ENCODE measurements at places on chromosomes 3 and 15.

DNA sequence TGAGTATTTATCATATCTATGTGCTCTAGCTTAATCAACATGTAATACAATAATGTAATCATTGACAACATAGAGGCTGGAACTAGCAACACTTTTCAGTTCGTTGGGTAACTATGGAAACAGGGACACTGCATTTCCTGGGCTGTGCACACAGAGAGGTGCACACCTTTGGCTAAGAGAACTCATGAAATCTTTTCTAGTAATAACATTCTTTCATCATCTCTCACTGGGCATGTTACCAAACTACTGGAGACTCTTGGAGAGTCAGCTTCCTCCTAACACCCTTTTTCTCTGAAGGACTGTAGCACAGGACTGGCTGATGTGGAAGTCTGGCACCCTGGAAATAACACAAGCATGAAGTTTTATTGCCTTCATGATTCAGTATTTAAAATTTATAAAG is 135.6 kb downstream of the KCNMB2 start:
- no peak for DNase-seq

DNA sequence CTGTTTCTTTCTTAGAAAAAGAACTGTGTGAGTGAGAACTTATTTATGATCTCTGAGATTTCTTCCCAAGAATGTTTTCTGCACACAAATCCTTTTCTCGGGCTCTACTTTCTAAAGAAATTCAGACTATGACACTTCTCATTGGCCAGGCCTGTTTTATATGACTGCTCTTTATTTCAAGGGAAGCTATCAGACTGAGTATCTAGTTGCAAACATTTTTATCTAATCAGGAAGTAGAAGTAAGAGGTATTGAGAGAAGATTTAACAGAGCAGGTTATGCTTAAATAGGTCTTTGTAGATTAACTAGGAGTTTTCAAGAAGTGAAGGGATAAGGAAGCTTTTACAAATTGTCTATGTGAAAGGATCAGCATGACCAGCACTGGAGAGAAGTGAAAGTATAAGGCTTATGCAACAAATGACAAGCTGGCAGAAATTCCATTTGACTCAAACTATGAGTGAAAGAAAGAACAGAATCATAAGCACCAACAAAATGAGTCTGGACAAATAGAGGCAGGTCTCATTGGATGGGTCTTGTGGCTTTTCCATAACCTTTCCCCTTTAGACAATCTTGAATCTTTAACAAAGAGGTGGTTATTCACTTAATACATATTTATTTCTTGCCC is 71.9 kb upstream of the CHL1 start:
- no peak for DNase-seq

DNA sequence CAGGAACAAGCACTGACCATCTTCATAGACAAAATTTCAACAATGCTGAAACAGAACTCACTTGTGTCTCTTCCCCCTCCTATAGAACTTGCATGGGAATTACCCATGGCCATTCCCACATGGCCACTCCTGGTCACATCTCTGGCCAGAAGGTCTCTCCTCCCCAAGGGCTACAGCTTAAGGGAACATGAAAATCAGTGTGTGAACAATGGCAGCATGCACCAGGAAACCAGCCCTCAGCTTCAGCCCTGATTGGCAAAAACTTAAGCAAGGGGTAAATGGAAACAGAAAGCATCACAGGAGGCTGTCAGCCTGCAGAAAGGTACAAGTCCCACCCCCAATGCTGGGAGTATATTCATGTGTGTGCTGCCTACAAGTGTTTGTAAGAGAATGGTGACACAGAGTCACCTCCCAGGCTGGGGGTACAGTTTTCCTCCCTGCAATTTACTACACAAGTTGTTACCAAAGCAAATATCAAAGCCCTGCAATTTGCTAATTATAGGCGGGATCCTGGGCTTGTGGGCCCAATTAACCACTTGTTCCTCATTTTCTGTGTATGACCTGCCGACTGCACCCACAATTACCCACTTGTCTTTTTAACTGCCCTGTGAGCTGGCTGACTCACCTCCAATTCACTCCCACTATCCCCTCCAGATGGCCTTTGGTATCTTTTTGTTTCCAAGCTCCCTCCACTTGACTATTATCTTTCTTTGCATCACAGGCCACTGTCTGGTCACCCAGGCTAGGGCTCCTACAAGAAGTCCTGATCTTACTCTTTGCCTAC is 84.4 kb upstream of the HES1 start:
- no peak for DNase-seq

DNA sequence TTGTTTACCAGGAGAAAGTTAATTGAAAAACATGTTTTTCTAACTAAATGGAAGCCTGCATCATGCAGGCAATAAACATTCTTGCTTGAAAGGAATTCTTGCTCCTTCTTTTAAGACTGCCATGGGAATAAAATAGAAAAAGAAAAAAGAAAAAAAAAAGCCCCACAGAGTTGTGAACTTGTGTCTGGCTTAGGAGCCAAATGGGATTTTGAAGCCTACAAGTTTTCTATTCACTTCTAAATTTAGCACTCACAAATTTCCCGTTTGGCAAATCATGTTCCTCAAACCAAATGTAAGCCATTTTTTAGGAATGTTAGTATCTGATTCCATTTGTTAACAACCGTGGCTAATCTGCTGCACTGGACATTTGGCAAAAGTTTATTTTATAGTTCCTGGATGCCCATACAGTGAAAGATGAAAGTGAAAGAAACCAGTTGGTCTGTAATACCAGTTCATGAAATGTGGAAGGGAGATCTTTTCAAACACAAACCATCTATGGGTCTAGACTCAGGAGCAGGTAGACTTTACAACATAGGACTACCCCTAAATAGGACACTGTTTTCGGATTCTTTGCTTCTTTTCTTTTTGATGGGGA is 133.8 kb upstream of the GMNC start:
- no peak for DNase-seq

- DNase-seq = no peak
These were observed 14.8 kb downstream of the NT5DC2 start for GRCh38 chr3:52518723-52519444.

- no peak for DNase-seq
These were observed 33.1 kb downstream of the KLHL25 start for GRCh38 chr15:85761635-85762034.

DNA sequence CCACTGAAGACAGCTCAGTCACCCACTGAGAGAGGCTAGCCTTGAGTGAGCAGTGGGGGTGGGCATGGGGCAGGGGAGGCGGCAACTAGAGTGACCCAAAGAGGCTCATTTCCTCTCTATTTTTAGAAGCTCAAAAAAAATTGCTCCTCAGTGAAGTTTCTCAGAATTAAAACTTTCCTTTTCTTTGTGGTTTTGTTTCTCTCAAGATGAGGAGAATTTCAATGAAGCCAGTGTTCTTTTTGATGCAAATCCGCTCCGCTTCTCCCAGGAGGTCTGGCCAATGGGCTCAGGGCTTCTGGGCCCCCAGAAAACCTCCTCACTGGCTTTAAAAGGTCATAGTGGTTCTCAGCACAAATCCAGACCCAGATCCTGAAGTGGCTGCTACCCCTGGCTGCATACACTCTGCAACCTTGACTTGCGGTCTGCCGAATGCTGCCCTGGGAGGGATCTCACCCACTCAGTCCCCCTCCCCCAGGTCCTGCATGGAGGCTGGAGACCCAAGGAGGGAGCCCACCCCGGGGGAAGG is at the start of gene ACSBG1:
Gene ACSBG1, minus strand, starts transcription at position 51 of the 526 bp plus-strand sequence. CDS start 64 bp downstream, outside the sequence.
- DNase-seq = no peak

DNA sequence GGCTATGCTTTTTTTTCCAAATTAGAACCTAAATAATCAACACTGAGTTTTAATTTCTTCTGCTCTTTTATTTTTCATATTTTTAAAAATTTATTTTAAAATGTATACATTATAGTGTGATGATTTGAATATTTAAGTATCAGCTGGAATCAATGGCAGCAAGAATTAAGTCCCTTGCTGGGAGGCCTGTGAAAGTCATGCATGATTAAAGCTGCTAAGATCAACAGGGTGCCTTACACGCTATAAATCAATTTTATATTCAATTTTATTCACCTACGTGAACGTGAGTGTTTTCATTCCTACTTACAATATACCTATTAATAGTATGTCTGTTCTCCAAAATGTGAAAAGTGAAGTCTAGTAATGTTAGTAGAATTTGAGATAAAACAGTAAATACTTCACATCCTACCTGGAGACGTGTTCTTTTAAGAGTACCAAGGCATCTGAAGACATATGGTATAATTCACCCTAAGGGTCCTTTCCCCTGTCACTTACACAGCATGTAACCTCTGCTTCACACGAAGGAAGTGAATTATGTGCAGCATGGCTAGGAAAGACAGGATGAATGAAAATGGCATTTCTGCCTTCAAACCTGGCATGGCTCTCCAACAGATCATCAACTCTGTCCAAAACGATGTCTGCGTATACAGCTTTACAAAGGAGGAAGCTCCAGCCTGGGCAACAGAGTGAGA is 640.4 kb upstream of the ROBO1 start:
- DNase-seq = no peak

DNA sequence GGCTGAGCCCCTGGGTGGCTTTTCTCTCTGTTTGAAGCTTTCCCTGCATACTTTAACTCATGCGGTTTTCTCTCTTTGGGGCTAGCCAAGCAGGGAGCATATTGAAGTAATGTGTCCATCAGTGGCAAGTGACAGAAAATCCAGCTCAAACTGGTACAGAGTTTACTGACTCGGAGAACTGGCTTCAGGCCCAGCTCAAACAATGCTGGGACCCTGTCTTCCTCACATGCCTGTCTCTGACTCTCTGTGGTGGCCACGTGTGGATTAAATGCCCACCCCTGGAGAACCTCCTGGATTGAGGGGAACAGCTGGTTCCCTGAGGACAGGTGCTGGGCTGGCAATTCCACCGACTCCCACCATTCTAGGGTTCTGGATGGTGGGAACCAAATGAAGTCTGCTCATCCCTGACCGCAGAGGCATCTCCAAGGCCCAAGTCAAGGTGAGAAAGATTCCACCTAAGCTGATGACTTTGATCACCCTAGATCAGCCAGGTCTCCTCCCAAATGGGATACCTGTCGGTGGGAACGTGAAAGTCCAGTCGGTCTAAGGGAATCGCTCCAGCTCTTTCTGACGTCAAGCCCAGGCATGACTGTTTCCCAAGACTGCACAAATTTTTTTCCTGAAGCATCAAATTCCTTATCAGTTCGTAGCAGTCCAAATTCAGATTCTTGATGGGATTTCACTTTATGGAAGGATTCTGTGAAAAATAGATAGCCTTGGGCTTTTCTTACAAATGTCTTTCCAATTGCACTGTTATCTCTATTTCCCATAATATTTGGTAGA is 16.3 kb upstream of the HDAC11 start:
- no peak for DNase-seq
